ENCODE measurements at places on chromosomes 3 and 15.

DNA sequence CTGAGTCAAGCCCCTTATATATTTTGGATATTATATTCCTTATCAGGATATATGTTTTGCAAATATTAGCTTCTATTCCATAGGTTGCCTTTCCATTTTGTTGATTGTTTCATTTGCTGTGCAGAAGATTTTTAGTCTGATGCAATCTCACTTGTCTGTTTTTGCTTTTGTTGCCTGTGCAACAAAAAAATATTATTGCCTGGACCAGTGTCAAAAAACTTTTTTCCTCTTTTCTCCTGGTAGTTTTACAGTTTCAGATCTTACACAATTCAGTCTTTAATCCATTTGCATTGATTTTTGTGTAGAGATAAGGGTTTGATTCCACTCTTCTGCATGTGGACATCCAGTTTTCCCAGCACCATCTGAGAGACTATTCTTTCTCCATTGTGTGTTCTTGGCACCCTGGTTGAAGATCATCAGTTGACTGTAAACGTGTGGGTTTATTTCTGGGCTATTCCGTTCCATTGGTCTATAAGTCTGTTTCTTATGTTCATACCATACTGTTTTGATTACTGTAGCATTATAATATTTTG, 228.9 kb upstream of the NR2E3 start:
- no peak for DNase-seq

DNA sequence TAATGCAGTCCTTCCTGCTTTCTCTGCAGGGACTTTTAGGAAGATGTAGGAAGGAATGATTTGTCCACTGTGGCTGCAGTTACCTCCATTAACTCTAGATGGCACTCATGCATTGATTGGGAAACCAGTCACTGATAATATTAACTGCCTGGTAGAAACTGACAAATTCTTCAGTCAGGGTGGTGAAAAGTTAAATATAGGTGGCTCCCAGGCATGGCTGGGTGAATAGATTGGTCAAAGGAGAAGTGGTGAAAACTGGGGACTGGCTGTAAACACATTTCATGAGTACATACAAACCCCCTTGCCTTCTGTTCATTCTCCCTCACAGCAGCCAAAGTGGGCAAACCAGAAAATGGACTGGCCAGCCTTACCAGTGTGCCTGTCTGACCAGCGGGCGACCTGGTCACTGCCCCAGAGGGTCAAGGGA, 333.4 kb downstream of the THSD4 start:
- DNase-seq = peak; percentile 79

- DNase-seq = no peak
Observed at GRCh38 chr3:188125076-188125475, 28.9 kb upstream of the LPP start.

DNA sequence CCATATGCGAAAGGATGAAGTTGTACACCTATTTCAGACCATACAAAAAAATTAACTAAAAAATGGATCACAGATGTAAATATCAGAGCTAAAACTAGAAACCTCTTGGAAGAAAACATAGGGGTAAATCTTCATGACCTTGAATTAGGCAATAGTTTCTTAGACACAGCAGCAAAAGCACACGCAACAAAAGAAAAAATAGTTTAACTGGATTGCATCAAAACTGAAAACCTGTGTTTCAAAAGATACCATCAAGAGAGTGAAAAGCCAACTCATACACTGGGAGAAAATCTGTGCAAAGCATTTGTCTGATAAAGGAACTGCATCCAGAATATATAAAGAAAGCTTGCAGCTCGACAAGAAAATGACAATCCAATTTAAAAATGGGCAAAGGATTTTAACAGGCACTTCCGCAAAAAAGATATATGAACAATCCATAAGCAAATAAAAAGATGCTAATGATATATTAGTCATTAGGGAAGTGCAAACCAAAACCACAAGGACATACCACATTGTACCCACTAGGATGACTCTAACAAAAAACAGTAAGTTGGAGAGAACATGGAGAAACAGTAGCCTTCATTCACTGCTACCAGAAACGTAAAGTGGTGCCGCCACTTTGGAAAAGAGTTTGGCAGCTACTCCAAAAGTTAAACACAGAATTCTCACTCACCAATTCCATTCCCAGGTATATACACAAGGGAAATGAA, 263.1 kb downstream of the ADAMTS17 start:
- no peak for DNase-seq

- DNase-seq = no peak
Observed at GRCh38 chr15:60704129-60704528, 225.2 kb upstream of the ICE2 start.

GRCh38 chr3:142636664-142637063, 40.5 kb downstream of the PLS1 start:
- no peak for DNase-seq
